ENCODE measurements at places on chromosomes 3 and 15. TPM values are rescaled to one million over a fixed set of nuclear protein-coding genes. Genes with fewer than 3 reads are reported as not detected.

DNA sequence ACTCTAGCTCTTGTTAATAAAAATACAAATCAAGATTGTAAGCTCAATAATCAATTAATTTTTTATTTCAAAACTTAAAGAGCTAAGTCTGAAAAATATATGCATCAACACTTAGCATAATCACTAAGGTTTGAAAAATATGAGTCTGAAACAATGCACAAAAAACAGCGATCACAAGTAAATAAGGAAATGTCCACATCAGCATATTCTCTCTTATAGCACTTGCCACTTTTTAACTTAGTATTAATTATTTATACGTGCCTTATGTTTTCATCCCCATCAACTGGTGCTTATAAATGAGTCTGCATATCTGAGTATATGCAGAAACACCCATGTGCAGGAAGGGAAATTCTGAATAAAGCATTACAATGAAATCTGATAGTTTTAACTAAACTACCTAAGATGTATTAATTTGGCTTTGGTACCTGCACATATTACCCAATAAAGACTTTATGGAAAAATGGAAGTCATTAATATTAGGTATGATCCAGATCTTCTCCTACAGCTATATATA is 28.3 kb downstream of the AQR start:
- H3K36me3 ChIP-seq = peaks cover 8% of the 10 kb centered on the region
- DNase-seq = no peak
- no peak overlapping the region for H3K4me3 ChIP-seq
- no peak overlapping the region for H3K27ac ChIP-seq
- H3K4me1 ChIP-seq = no peaks in the 10 kb centered on the region
- no peaks in the 10 kb centered on the region for H3K27me3 ChIP-seq

GRCh38 chr3:184740509-184741258 is 28.8 kb upstream of the MAGEF1 start:
- H3K27ac ChIP-seq = no peak overlapping the region
- H3K36me3 ChIP-seq = no peaks in the 10 kb centered on the region
- H3K4me1 ChIP-seq = no peaks in the 10 kb centered on the region
- peaks cover 34% of the 10 kb centered on the region for H3K27me3 ChIP-seq
- no peak overlapping the region for H3K4me3 ChIP-seq

The KNG1 gene
- total RNA-seq = not detected

GRCh38 chr3:107899990-107900651 is 190.7 kb downstream of the CD47 start:
- no peaks in the 10 kb centered on the region for H3K36me3 ChIP-seq
- H3K4me3 ChIP-seq = no peak overlapping the region
- no peaks in the 10 kb centered on the region for H3K4me1 ChIP-seq
- H3K27ac ChIP-seq = no peak overlapping the region
- no peak for DNase-seq

The LYZL4 gene
- not detected for total RNA-seq

GRCh38 chr15:71002316-71002715 is 109.7 kb downstream of the LRRC49 start:
- H3K27ac ChIP-seq = no peak overlapping the region
- H3K36me3 ChIP-seq = peaks cover 17% of the 10 kb centered on the region
- H3K4me3 ChIP-seq = no peak overlapping the region
- no peaks in the 10 kb centered on the region for H3K27me3 ChIP-seq
- no peaks in the 10 kb centered on the region for H3K4me1 ChIP-seq
- no peak for DNase-seq

DNA sequence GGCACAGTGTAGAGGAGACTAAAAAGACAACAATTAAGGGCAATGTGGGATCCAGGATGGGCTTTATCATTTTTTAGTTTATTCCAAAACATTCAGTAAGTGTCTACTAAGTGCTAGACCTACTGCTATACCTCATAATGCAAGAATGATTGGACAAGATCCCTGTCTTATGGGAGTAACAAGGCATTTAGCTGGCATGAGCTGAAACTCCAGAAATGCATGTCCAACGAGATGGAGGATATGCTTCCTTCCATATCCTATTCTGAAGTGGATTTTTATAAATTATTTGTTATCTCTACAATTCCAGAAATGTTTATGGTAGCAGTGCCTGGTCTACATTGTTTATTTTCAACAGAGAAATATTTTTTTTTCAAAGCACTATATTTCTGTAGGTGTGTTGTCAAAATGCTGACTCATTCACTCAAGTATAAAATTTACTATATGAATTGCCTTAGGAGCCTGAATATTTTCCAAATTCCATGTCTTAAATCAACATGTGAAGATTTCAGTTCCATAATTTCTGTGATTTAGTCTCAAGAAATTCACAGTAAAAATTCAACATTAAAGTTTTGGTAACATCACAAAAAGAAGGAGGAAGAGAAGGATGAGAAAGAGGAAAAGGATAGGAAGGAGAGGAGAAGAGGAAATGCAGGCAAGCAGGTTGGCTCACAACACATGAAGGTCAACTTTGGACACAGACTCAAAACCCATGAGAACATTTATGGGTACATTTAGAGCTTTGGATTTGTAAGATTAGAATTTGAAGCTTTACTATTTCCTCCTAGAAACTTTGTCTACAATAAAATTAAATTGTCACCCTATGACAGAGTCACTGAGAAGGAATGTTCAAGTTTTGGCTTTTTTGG is 88.6 kb downstream of the P3H2 start:
- no peak for DNase-seq
- H3K4me1 ChIP-seq = no peaks in the 10 kb centered on the region
- no peak overlapping the region for H3K27ac ChIP-seq
- H3K36me3 ChIP-seq = no peaks in the 10 kb centered on the region
- peaks cover 11% of the 10 kb centered on the region for H3K27me3 ChIP-seq

DNA sequence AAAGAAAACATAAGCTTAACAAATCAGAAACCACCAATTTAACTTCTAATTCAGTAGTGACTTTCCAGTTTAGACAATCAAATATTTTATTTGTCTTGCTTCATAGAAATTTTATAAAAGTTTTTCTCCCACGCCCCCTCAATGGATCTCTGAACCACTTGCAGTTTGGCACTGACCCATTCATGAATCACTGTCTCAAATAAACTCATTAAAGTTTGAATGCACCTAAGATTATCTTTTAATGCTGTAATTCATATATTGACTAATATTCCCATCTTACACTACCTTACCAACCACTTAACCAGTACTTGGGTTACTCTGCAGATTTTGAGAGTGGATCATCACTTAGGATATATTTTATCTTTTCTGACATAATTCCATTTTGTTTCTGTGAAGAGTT is 880.2 kb downstream of the OTOL1 start:
- no peak overlapping the region for H3K27ac ChIP-seq
- H3K4me1 ChIP-seq = no peaks in the 10 kb centered on the region
- no peaks in the 10 kb centered on the region for H3K36me3 ChIP-seq
- DNase-seq = no peak
- no peaks in the 10 kb centered on the region for H3K27me3 ChIP-seq

DNA sequence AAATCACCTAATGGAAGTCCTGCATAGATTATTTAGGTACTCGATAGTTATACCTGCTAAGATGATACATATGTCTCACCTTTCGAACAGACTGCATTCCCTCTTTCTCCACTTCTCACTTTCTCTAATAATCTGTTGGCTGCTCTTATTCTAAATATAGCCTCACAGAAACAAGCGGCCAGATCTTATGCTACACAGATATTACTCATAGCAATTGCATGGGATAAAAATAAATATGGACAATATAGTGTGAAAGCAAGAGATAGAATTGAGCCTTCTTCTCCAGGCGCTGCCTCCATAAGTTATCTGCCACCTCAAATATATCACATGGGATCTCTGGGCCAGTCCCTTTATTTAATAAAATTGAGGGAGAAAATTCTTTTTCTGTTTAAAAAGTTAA is 29.5 kb upstream of the TGFBR2 start:
- H3K27ac ChIP-seq = peak overlapping the region; percentile 29
- no peak overlapping the region for H3K4me3 ChIP-seq
- no peaks in the 10 kb centered on the region for H3K27me3 ChIP-seq
- H3K4me1 ChIP-seq = peaks cover 30% of the 10 kb centered on the region
- no peak for DNase-seq

DNA sequence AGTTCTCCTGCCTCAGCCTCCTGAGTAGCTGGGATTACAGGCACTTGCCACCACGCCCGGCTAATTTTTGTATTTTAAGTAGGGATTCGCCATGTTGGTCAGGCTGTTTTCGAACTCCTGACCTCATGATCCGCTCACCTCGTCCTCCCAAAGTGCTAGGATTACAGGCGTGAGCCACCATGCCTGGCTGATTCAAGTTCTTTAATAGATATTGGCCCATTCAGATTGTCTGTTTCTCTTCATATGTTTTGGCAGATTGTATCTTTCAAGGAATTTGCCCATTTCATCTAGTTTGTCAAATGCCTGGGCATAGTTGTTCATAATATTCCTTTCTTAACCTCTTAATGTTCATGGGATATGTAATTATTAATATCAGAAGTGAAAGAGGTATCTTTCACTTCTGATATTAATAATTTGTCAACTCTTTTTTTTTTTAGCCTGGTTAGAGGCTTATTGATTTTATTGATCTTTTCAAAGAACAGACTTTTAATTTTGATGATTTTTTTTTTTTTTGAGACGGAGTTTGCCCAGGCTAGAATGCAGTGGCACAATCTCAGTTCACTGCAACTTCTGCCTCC is 40.2 kb upstream of the ZFAND6 start:
- no peaks in the 10 kb centered on the region for H3K36me3 ChIP-seq
- H3K4me1 ChIP-seq = no peaks in the 10 kb centered on the region
- DNase-seq = no peak
- H3K27ac ChIP-seq = no peak overlapping the region
- H3K27me3 ChIP-seq = no peaks in the 10 kb centered on the region
- no peak overlapping the region for H3K4me3 ChIP-seq

DNA sequence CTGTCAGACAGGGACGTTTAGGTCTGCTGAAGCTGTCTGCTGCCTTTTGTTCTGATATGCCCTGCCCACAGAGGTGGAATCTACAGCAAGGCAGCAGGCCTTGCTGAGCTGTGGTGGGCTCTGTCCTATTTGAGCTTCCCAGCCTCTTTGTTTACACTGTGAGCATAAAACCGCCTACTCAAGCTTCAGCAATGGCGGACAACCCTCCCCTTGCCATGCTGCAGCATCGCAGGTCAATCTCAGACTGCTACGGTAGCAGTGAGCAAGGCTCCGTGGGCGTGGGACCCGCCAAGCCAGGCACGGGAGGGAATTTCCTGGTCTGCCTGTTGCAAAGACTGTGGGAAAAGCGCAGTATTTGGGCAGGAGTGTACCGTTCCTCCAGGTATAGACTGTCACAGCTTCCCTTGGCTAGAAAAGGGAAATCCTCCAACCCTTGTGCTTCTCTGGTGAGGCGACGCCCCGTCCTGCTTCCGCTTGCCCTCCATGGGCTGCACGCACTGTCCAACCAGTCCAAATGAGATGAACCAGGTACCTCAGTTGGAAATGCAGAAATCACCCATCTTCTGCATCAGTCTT is 71.4 kb downstream of the SPSB4 start:
- no peak overlapping the region for H3K27ac ChIP-seq
- peaks cover 10% of the 10 kb centered on the region for H3K4me1 ChIP-seq
- no peaks in the 10 kb centered on the region for H3K27me3 ChIP-seq
- no peak overlapping the region for H3K4me3 ChIP-seq
- no peak for DNase-seq

The ARPP19 gene
- 193 TPM for total RNA-seq

- no peak overlapping the region for H3K27ac ChIP-seq
- DNase-seq = no peak
- H3K4me1 ChIP-seq = no peaks in the 10 kb centered on the region
- peaks cover 4% of the 10 kb centered on the region for H3K27me3 ChIP-seq
Observed at GRCh38 chr15:100671858-100672543, 69.6 kb downstream of the ASB7 start.

The NDUFB5 gene
- 82.8 TPM for total RNA-seq

DNA sequence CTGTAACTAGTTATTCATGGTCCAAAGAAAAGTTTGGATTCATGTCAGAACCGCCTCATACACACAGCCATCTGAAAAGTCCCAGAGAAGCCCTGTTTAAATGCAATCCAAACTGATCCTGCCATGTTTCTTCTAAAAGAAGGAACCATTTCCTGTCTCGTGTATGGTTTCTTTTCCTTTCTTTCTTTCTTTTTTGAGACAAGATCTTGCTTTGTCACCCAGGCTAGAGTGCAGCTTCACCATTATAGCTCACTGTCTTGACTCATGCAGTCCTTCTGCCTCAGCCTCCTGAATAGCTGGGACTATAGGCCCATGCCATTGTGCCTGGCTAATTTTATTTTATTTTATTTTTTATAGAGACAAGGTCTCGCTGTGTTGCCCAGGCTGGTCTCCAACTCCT is 77.4 kb upstream of the NSMCE3 start:
- H3K27ac ChIP-seq = no peak overlapping the region
- H3K4me1 ChIP-seq = no peaks in the 10 kb centered on the region
- H3K4me3 ChIP-seq = no peak overlapping the region
- peaks cover 28% of the 10 kb centered on the region for H3K27me3 ChIP-seq

DNA sequence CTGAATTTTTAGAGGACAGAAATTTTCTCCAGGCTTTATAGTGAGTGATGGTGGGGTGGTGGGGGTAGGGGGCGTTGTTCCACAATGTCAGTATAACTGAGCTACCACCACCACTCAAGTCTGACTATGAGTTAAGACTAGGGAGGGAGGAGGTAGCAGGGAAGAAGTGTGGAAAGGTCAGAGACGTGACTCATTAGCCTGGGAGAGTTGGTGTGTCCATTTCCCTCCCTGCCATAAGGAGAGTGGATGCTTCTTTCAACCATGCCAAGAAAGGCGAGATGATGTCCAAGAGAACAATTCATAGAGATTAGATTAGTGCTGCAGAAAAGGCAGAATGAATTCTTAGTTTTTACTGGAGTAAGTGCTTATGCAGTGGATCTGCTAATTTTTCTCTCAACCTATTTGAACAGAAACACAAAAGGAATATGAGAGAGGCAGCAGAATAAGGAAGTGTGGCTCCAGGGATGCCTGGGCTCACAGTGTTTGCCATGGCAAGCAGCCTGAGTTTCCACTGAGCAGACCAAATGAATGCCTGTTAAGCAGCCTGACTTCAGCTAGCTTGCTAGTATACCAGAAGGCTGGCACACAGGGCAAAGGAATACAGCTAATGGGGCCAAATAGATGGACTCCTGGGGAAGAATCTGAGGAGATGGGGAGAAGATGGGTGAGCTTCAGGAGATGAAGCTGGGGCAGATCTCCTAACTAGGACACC is 708.9 kb downstream of the NTRK3 start:
- H3K27ac ChIP-seq = no peak overlapping the region
- H3K4me3 ChIP-seq = no peak overlapping the region
- DNase-seq = no peak
- no peaks in the 10 kb centered on the region for H3K36me3 ChIP-seq

The PAQR5 gene
- 12.6 TPM for total RNA-seq

The TM4SF4 gene
- total RNA-seq = 314 TPM

The POC1A gene
- total RNA-seq = 14.4 TPM
